NCI-H1930 (cell line): ENCODE measurements at places on chromosomes 3 and 15.

DNA sequence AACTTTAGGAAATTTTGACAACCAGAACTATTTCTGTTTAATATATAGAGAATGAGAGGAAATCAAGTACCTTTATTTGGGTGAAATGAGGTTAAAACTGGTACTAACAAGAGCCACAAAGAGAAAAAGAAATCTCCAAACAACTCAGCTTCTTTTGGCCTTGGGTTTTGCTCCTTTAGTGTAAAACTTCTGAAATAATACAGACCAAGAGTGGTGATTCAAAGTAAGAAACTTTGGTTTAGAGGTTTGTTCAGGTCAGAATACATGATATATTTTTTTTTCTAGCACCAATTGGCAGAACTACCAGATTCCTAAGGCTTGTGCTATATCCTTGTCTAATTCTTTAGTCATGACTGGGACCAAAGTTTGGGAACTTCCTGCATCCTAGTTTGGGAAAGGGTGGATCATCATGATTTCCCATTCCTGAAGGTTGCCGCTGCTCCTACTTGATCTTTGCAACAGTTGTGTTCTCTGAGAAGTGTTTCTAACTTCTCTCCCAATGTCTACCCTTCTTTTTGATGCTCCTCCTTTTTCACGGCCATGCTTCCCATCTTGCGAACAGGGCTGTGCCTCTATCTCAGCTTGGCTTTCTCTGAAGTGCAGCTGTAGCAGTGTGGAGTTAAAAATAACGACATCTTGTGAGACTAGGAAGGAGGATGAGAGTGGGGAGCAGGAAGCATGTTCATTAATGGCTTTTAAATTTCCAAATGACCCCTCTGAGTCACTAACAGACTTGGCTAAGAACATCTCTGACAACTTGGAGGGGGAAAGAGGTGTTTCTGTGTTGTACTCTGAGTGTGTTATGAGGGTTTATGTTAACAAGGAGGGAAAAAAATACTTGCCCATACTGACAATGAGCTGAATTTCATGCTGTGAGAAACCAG is 87.7 kb downstream of the KCNAB1 start:
- DNase-seq, result no peak

GRCh38 chr3:3405131-3405530 is 225.6 kb upstream of the CRBN start:
- DNase-seq, result no peak

- no peak for DNase-seq
These were observed 161.9 kb downstream of the FNDC3B start for GRCh38 chr3:172201136-172201869.

- DNase-seq, result no peak
These were observed 66.9 kb downstream of the BFSP2 start for GRCh38 chr3:133466531-133467386.
